ENCODE measurements at places on chromosomes 7 and 10. TPM values are rescaled to one million over a fixed set of nuclear protein-coding genes. Genes with fewer than 3 reads are reported as not detected.
A peak's percentile ranks its signal among the peaks of the same experiment; 100 is the strongest.

Gene ARHGEF35
- 6.3 TPM for total RNA-seq

DNA sequence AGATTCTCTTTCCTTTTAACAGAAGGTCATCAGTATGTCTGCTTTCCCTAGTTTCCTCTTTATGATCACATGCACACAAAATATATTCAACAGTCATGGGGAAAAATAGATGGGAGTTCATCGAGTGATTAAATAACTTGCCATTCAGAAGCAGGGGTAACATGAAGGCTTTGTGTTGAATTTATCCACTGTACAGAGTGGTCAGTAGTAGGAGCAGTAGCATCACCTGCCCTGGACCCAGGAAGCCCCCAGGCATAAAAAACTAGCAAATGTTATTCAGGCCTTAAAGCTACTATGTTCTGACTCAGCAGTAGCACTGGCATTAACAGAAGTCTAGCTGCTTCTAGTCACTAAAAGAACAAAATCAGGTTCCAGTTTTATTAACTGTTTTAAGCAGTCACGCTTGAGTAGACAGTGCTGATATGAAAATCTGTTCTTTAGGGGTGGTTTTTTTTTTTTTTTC, 31.4 kb upstream of the FAM133B start:
- no peak for DNase-seq
- peaks cover 50% of the 10 kb centered on the region for H3K36me3 ChIP-seq
- no peaks in the 10 kb centered on the region for H3K27me3 ChIP-seq
- peaks cover 55% of the 10 kb centered on the region for H3K4me1 ChIP-seq
- peak overlapping the region; percentile 90 for H3K27ac ChIP-seq
- H3K4me3 ChIP-seq: peak overlapping the region; percentile 0

DNA sequence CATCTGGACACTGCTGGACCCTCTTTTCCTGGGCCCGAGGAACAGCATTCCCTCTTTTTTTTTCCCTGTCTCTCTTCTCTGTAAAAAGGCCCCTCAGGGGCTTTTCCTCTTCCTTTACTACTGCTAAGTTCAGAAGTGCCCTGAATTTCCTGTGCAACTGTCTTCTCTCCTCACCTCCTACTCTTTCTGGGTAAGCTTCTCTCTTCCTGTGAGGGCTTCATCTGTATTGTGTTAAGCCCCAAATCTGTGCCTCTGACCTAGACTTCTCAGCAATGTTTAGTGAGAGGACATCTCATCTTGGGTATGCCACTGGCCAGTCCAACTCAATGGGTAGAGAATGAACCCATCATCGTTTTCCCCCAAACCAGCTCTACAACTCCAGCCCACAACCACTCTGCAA, 174.2 kb downstream of the PTEN start:
- no peak overlapping the region for H3K27ac ChIP-seq
- H3K36me3 ChIP-seq: no peaks in the 10 kb centered on the region
- no peaks in the 10 kb centered on the region for H3K27me3 ChIP-seq
- H3K4me3 ChIP-seq: no peak overlapping the region
- DNase-seq: no peak

- H3K4me1 ChIP-seq: peaks cover 41% of the 10 kb centered on the region
- H3K36me3 ChIP-seq: no peaks in the 10 kb centered on the region
- no peak for DNase-seq
- H3K27ac ChIP-seq: no peak overlapping the region
- H3K4me3 ChIP-seq: no peak overlapping the region
- peaks cover 2% of the 10 kb centered on the region for H3K27me3 ChIP-seq
Observed at GRCh38 chr10:3452173-3452626, 279.6 kb upstream of the PITRM1 start.

- DNase-seq: no peak
- H3K36me3 ChIP-seq: no peaks in the 10 kb centered on the region
- no peak overlapping the region for H3K4me3 ChIP-seq
- no peak overlapping the region for H3K27ac ChIP-seq
- no peaks in the 10 kb centered on the region for H3K4me1 ChIP-seq
Observed at GRCh38 chr10:124221356-124222317, 128.2 kb upstream of the CHST15 start.

GRCh38 chr10:26046073-26046700, 112.2 kb downstream of the MYO3A start:
- H3K27ac ChIP-seq: no peak overlapping the region
- H3K4me3 ChIP-seq: no peak overlapping the region
- H3K27me3 ChIP-seq: peaks cover 2% of the 10 kb centered on the region
- no peaks in the 10 kb centered on the region for H3K36me3 ChIP-seq

Gene TMEM196
- total RNA-seq: not detected

Gene PKD2L1
- not detected for total RNA-seq

Gene LARP4B
- 88.2 TPM for total RNA-seq

DNA sequence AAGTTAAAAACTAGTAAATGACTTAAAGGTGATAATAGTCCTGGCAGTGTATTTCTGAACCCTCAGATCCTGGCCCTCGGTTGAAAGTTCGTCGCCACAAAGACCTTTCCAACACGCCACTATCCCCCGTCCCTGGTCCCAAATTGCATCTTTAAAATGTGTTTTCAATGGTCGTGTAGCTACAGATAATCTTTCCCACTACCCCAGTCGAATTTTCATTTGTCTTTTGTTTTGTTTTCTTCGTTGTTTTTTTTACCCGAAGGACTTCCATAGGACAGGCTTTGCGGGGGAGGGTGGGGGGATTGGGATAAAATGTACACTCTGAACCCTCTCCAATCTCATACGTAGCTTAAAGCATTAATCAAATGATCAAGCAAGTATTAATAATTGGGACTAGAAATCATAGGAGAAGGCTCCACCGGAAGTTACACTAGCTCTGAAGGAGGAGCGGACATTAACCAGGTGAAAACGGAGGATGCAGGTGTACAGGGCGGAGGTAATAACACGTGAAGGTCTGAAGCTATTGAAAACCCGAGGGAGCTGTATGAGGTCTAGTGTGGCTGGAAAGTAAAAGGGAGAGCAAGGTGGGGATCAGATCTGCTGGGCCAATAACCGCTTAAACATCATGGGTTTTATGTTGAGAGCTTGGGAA, 32.8 kb upstream of the PHF14 start:
- peak; percentile 13 for DNase-seq
- H3K27me3 ChIP-seq: no peaks in the 10 kb centered on the region
- peaks cover 28% of the 10 kb centered on the region for H3K4me1 ChIP-seq
- no peak overlapping the region for H3K4me3 ChIP-seq

Gene TMEM254
- 15.2 TPM for total RNA-seq

Gene TNKS2
- total RNA-seq: 32.0 TPM

GRCh38 chr7:151529842-151530241, 10.1 kb upstream of the RHEB start:
- H3K36me3 ChIP-seq: peaks cover 6% of the 10 kb centered on the region
- H3K27ac ChIP-seq: no peak overlapping the region
- no peak overlapping the region for H3K4me3 ChIP-seq
- DNase-seq: no peak
- H3K27me3 ChIP-seq: peaks cover 6% of the 10 kb centered on the region

Gene OR6B1
- not detected for total RNA-seq

DNA sequence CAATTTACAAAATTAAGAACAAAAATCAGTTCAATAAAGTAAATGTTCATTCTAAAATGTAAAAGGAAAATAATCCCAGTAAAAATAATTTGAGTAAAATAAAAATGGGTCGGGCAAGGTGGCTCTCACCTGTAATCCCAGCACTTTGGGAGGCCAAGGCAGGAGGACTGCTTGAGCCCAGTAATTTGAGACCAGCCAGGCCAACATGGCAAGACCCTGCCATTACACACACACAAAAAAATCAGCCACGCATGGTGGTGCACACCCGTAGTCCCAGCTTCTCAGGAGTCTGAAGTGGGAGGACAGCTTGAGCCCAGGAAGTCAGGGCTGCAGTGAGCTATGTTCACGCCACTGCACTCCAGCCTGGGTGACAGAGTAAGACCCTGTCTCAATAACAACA, 34.4 kb downstream of the CNOT4 start:
- no peak overlapping the region for H3K27ac ChIP-seq
- peaks cover 10% of the 10 kb centered on the region for H3K4me1 ChIP-seq
- no peak for DNase-seq
- peaks cover 11% of the 10 kb centered on the region for H3K36me3 ChIP-seq
- no peak overlapping the region for H3K4me3 ChIP-seq
- H3K27me3 ChIP-seq: no peaks in the 10 kb centered on the region

- peaks cover 16% of the 10 kb centered on the region for H3K36me3 ChIP-seq
- no peak for DNase-seq
- no peak overlapping the region for H3K27ac ChIP-seq
Observed at GRCh38 chr7:25173184-25173583, 48.1 kb upstream of the CYCS start.

Gene SH2B2
- 2.7 TPM for total RNA-seq

DNA sequence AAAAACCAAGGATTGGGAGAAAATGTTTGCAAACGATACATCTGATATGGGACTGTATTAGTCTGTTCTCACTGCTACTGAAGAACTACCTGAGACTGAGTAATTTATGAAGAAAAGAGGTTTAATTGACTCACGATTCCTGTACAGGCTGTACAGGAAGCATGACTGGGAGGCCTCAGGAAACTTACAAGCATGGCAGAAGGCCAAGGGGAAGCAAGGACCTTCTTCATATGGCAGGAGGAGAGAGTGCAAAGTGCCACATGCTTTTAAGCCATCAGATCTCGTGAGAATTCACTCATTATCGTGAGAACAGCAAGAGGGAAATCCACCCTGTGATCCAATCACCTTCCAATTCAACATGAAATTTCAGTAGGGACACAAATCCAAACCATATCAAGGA, 11.0 kb downstream of the ZNF713 start:
- H3K4me1 ChIP-seq: no peaks in the 10 kb centered on the region
- H3K36me3 ChIP-seq: peaks cover 3% of the 10 kb centered on the region
- no peak for DNase-seq
- no peaks in the 10 kb centered on the region for H3K27me3 ChIP-seq
- no peak overlapping the region for H3K4me3 ChIP-seq
